Activated naive CD8-positive, alpha-beta T cell treated with anti-CD3 and anti-CD28 coated beads, Interleukin-2, amount 10 ng/mL, durations not matched to agents 7 days and 5 days (primary cell): ENCODE measurements at places on chromosomes 2 and 18. TPM values are rescaled to one million over a fixed set of nuclear protein-coding genes. Genes with fewer than 3 reads are reported as not detected.

GRCh38 chr2:107931412-107931811, 54.9 kb upstream of the SLC5A7 start:
- DNase-seq: no peak

DNA sequence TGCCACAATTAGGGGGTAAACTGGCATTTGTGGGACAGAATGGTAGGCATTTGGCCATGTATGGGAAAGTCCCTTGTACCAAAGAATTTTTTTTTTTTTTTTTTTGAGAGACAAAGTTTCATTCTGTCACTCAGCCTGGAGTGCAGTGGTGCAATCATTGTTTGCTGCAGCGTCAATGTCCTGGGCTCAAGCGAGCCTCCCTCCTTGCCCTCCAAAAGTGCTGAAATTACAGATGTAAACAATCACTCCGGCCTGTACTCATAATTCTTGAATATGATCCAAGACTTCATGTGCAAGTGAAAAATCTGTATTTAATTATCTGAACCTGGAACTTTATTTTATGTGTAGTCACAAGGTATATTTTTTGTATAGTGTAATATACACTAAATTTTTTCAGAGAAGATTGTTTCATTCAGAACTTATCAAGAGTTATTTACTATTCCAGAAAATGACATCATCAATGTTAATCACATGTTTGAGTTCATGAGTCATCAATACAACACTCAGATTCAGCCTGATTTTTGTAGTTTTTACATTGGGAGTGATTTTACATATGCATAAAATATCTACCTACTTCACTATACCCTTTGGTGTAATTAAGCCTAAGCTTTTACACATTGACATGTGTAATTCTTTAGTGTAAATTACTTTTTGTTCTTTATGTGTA, 138.7 kb upstream of the L3MBTL4 start:
- no peak for DNase-seq

Gene RAB6C
- total RNA-seq: not detected

- DNase-seq: no peak
Observed at GRCh38 chr2:133843551-133843950, 275.3 kb upstream of the NCKAP5 start.

DNA sequence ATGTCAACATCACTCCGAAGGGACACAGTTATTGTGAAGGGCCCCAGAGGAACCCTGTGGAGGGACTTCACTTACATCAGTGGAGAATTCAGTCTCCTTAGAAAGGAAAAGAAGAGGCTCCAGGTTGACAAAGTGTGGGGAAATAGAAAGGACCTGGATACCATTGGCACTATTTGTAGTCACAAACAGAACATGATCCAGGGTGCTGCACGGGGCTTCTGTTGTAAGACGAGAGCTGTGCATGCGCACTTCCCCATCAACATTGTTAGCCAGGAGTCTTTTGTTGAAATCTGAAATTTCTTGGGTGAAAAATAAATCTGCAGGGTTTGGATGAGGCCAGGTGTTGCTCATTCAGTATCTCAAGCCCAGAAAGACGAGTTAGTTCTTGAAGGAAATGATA, 2.4 kb upstream of the ALPK2 start:
- DNase-seq: no peak

Gene NTSR2
- not detected for total RNA-seq

DNA sequence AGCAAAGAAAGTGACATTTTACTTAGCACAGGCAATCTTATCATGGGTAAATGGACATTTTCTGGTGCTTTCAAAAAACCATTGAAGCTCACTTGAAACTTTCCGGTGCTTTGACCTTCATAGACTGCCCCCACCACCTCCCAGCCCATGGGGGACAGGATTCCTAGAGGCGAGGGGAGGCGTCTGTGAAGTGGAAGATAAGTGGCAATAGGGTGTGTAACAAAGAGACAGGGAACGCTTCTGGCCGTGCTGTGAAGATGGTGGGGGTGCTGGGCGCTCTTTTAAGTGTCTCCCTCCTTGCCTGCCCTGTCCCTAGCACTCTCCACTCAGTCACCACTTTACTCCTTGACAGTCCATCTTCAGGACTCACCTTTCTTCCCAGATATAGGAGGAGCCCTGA, 23.4 kb upstream of the GMPPA start:
- DNase-seq: no peak

GRCh38 chr2:152176113-152176714, 651 bp upstream of the STAM2 start:
- no peak for DNase-seq

Gene RFX8
- total RNA-seq: 2.2 TPM

- DNase-seq: no peak
Observed at GRCh38 chr18:76580288-76580962, 85.4 kb upstream of the ZNF516 start.

- no peak for DNase-seq
Observed at GRCh38 chr2:23400703-23401102, 15.7 kb downstream of the KLHL29 start.

DNA sequence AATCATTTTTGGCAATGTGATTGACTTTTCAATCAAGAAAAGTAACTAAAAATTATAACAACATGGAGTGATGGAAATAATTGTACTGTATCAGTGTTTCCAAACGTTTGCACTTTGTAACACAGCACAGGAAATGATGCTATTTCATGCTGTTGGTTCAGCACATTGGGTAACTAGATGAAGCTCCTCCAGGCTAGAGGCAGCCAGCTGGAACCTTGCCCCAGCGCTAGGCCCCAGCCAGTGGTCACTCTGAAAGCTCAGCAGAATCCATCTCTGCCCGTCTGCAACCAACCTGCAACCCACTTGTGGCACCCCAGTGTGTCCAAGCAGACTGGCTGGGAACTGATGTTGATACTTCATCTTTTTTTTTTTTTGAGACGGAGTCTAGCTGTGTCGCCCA, 15.3 kb downstream of the UNC50 start:
- DNase-seq: no peak

Gene STPG4
- 0.19 TPM for total RNA-seq

GRCh38 chr2:160898581-160899307, 261.5 kb upstream of the TANK start:
- no peak for DNase-seq

Gene OR6B3
- total RNA-seq: not detected

- DNase-seq: no peak
Observed at GRCh38 chr2:169009865-169010579, 21.1 kb downstream of the ABCB11 start.

Gene SOWAHC
- 0.17 TPM for total RNA-seq

DNA sequence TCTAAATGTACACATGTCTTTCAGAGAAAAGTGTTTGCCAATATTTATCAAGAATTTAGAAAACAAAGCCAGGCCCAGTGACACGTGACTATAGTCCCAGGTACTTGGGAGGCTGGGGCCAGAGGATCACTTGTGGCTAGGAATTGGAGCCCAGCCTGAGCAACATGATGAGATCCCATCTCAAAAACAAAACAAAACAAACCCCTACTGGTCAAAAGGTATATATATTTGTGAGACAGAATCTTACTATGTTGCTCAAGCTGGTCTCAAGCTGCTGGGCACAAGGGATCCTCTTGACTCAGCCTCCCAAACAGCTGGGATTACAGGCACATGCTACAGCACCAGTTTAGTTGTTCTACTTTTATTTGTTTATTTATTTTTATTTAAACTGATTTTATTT, 79.2 kb downstream of the ZDBF2 start:
- DNase-seq: no peak

DNA sequence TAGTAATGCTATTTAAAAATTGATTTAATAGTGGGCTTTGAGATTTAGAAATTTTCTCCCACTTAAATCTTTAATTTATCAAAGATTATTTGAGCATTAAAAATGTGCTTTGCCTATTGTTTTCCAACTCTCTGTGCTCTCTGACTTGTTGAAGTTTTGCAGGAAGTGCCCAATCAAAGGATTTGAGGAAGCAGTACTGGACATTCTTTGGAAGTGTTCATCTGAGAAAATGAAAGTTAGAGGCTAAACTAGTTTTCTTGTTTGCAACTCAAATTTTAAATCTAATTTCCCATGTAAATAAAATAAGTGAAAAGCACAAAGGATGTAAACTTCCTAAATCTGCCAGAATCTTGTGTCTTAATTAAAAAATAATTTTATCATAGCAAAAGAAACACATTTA, 89.1 kb downstream of the CAMKMT start:
- no peak for DNase-seq

Gene CDH7
- not detected for total RNA-seq

DNA sequence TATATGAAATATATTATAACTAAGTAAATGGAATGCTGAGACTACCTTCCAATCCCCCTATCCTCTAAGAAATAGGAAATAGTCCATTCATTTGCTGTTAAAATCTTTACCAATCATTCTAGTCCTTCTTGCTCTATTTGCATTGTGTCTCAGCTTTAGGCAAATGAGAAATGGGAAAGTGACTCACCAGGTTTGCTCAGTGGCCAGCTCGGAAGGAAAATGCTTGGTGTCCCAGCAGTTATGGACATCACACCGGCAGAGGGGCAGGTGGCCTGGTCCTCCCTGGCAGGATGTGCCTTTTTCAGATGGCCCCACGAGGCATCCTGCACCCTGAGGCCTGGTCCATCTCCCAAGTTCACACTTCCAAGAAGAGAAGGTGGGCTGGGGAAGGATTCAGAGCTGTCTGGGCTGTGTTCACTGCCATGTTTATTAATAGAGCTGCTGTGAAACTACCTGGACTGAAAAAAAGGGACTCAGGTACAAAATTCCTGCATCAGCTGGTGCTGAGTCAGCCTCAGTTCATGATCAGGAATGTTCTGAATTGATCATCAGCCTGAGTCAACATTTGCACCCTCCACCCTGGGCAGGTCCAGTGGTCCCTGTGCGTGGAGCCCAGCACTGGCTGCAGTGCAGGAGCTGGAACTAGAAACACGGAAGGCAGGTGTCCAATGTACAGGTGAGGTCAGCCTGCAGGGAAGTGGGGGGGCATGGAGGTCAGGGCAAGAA, 60.1 kb upstream of the ARL4C start:
- no peak for DNase-seq

Gene SAG
- total RNA-seq: 0.45 TPM

DNA sequence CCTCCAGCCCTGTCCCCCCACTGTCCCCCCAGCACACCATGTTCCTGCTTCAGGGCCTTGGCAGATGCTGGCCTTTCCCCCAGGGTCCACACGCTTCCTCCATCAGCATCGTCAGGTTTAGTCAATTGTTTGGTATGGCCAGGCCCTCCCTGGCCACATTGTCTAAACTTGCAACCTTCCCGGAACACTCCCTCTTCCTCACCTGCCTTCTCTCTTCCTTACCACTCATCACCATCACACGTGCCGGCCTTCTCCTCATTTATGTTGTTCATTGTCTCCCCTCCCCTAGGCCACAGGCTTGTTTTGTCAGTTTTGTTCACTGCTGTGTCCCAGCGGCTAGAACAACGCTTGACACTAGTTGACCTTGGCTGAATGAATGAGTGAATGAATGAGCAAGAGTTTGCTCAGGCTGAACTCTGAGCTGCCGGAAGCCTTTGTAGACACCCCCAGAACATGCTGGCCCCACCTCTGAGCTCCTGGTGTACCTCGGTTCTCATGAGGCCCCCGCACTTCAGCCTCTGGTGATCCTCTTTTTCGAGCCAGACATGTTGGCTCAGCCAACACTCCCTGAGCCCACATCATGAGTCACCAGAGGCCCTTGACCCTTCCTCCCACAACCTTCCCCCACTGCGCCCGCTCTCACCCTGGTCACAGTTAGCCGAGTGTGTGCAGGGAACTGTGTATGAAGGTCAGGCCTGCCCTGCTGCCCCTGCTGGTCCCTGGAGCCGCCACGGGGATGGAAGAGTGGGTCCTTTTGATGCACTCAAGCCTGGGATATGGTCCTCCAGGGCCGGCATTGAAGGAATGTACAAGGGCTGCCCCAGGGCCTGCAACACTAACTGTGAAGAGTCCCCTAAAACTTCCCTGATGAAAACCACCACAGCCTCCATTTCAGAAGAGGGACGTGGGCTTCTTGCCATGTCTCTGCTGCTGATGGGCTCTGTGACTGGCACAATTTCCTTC, 57.5 kb downstream of the HS1BP3 start:
- peak; percentile 19 for DNase-seq

Gene UGT1A9
- total RNA-seq: not detected

Gene CD226
- 50.9 TPM for total RNA-seq

GRCh38 chr2:31475692-31476091, 61.1 kb upstream of the XDH start:
- no peak for DNase-seq

DNA sequence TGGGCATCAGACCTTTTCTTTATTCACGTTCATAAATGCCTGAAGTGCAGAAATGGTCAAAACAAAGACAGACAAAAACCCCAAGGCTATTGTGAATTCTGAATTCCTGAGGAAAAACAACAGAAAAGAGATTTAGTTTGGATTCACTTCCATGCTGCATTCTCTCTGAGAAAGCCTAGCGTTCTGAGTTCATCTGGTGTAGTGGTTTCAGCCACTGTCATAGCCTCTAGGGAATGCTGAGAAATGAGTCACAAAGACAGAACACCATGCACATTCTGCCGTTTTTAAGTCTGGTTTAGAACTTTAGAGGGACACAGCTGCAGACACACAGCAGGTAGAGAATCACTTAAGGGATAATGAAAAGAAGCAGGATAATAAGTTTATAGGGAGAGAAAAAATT, 93.8 kb downstream of the LRP1B start:
- no peak for DNase-seq

DNA sequence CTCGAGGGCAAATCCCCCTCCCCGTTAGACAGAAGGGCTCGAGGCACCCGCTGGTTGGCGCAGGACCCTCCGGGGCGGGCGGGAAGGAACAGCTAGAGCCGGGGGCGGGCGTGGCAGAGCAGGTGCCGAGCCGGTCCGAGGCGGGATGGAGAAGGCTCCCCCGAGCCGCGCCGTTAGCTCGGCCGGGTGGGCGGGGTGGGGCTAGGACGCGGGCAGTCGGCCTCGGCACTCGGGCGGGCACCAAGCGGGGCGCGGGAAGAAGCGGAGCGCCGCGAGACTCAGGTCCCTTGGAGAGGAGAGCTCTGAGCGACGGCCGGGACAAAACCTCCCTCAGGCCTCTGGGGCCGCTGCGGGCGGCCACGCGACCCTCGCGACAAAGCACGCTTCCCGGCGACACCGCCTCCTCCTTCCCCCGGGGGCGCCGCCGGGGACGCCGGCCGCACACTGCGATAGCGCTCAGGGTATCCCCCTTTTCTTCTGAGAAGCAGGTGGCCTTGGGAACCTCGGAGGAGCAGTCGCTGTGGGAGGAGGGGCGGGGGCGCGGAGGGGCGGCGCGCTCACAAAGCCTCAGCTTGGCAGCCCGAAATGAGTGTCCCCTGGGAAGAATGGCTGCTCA, 721 bp downstream of the FHOD3 start:
- no peak for DNase-seq

Gene FAHD2B
- 26.9 TPM for total RNA-seq

DNA sequence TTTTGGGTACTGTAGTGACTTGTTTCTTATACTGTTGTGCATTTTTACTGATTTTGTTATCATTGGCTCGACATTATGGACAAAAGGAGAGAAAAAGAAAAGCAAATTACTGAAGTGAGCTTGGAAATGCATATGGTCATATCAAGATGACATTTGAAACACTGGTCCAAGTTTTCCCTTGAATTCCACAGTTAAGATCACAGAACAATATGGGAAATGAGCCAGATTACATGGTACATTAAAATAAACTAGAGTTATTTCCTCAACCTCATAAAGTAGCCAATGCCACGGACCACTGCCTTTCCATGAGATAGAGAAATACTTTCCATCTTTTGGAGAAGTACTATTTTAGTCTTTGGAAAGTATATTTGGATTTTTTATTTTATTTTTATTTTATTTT, 62.0 kb upstream of the SGPP2 start:
- no peak for DNase-seq
